ENCODE measurements at places on chromosomes 11 and 22.
A peak's percentile ranks its signal among the peaks of the same experiment; 100 is the strongest.

DNA sequence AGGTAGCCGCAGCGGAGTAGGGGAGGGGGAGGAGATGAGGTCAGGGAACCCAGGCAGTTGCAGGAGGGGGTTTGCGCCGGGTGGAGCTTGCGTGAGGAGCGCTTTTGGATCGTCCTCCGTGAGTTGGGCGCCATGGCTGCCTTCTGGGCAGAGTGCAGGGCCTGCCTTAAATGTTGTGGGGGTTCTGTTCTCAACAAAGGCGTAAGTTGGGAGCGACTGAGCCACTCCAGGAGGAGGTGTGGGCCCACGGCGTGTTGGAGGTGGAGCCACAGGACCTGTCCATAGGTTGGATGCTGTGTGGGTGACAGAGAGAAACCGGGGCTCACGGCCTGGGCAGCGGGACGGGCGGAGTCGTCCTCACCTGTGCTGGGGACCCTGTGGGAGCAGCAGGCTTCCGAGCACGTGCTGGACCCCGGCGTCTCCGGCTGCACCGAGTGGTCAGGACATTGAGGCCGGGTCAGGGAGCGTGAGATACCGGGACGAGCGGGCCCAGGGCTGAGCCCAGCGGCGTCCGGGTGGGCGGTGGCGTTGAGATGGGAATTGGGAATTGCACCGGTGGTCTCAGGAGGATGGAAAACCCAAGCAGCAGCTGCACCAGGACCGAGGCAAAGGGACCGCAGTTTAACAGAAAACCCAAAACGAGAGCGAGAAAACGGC is 977 bp upstream of the PGGHG start:
- peak; percentile 27 for DNase-seq

DNA sequence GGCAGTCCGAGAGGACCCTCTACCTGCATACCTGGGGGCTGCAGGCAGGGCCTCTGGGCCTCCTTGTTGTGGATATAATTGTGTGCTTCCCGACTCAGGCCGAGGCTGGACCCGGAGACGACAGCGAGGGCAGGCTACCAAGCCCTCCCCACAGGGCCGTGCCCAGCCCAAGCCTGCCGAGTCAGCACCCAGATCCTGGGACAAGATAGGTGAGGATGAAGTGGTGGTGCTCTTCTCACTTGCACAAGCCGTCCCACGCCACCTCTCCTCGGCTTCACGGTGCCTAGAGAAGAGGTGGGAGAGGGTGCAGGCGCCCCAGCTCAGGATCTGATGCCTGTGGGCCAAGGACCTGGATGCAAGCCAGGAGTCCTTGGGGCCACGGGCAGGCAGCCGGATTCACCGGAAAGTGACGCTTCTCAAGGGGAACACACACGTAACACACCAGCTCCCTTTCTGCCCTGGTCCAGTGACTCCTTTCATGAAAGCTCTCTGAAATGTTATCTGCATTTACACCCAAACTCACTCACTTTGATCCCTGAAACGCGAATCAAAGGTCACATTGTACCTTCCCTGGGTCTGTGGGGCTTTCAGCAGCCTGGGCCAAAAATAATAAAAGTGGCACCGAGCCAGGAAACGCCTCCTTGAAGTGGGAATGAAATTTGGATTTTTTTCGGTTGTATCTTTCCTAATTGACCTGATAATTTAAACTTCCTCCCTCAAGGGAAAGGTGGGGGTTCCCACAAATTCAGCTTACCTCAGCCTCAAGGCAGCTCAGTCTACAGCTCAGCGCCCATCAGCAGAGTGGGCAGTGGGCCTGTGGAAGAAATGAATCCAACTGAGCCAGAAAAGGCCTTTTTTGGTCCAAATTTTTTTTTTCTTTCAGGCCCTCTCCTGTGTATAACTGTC is 1.1 kb upstream of the GNB1L start:
- DNase-seq = peak; percentile 60

GRCh38 chr11:64659417-64660144 is 63.4 kb downstream of the NRXN2 start:
- DNase-seq = no peak

DNA sequence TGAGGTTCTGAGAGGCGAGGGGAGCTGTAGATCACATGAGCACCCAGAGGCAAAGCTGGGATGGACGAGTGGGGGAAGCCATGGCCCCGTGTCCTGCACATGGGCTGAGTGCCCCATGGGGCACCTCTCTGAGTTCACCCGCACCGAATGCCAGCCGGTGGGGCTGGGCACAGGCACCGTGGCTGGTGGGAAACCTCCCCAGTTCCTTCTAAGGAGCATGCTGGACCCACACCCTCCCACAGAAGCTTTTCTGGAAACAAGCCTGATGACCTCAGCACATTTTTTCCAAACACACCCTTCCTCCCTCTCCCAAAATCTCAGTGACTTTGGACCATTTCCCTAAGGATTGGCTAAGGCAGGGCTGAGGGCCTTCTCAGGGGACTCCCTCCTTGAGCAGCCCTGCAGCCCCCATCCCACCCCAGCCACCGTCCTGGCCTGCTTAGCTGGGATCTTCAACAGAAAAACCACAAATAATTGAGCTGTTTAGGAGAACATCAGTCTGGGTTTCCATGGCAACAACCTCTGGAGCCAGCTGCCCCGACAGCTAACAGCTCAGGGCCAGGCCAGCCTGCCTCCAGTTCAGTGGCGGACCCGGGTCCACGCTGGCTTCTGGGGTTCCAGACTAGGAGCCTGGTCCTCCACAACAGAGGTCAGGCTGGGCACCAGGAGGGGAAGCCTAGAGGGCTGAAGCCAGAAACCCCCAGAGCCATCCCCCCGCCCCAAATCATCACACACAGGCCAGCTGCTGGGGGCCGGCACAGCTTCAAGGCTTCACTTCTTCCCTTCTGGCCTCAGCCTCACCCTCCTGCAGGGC is 18.1 kb upstream of the LINC01488 start:
- DNase-seq = no peak

DNA sequence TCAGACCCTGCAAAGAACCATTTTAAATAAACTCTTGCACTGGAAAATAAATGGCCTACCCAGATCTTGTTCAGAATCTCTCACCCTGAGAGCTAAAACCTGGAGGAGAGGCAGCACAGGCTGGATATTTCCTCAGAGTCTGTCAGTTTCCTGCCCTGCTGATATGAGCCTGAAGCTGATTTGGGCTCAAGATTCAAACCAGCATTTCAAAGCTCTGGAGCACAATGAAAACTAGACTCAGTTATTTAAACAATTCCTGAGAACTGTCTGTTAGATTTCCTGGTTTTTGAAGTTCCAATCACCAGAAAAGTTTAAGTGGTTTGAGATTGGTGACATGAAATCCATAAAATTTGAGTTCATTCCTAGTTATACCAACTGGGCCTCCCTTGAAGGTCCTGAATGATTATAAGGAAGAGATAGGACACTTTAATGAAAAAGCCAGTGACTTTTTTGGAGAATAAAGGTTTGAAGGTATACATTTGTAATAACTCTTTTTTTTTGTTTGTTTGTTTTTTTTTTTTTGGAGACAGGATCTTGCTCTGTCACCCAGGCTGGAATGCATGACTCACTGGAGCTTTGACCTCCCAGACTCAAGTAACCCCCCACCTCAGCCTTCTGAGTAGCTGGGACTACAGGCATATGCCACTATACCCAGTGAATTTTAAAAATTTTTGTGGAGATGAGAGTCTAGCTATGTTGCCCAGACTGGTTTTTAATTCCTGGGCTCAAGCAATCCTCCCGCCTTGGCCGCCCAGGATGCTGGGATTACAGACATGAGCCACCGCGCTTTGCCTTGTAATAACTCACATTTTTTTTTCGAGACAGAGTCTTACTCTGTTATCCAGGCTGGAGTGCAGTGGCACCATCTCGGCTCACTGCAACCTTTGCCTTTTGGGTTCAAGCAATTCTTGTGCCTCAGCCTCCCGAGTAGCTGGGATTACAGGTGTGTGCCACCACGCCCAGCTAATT is 8.0 kb upstream of the ESAM start:
- DNase-seq = no peak

- no peak for DNase-seq
Measured at GRCh38 chr11:1736447-1736992, 13.9 kb downstream of the IFITM10 start.

- peak; percentile 24 for DNase-seq
Measured at GRCh38 chr22:39526736-39527171, 5.8 kb downstream of the RPS19BP1 start.

DNA sequence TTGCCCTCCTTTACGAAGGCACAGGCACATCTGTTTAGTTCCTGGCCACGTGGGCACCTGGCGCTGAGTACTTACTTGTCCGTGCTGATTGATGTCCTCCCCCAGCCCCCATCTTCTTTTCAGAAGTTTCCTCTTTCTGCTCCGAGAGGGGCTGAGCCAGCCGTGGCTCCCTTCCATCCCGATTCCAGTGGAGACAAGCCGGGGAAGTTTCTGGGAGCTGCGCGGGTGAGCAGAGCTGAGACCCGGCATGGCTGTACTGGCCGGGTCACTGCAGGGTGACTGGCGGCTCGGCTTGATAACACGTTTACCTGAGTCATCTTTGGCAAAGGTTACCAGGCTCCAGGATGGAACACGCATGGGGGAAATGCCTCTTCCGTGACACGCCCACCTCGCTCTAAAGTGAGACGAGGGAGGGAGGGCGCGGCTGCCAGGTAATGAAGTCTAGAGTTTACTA is 45.4 kb upstream of the ATXN10 start:
- DNase-seq = no peak

DNA sequence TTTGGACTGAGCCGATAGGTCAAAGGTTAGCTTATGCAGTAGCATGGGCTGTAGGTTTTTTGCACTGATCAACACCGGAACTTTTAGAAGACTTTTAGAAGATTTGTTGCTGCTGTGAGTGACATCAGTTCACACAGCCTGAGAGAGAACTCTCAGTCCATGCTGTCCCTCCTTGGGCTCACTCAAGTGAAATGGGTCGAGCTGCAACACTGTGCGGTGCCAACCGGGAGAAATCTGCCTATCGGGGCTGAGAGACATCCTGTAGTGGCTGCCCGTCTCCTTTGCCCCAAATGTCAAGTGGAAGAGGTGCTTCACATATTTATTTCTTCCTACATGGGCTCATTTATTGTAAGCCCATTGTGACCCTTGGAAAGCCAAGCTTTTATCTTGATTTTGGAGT is 170.2 kb downstream of the LDLRAD3 start:
- no peak for DNase-seq

- no peak for DNase-seq
Measured at GRCh38 chr11:130806746-130807145, 109.5 kb downstream of the SNX19 start.

- DNase-seq = no peak
Measured at GRCh38 chr22:43424666-43425630, 13.1 kb downstream of the MPPED1 start.

GRCh38 chr22:45468872-45469271 is 33.8 kb upstream of the FBLN1 start:
- DNase-seq = no peak

- DNase-seq = no peak
Measured at GRCh38 chr11:69588270-69588669, 52.7 kb upstream of the CCND1 start.

DNA sequence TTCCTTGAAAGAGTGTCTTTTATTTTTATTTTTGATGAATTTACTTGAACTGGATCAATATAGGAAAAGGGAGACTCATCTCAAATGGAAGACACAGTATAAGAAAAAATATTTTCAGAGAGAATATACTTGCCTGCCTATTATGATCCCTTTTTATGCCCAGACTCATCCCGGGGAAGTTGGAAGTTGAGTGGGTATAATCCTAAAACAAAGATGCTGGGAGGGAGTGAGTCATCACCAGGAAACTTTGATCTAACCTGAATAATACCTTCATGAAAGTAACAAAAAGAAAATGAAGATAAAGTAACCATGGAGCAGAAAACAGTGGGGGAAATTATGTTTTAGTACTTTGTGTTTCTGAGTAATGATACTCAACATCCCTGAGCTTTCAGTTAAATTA is 1514.0 kb downstream of the FAM181B start:
- no peak for DNase-seq

GRCh38 chr11:44066732-44067141 is 667 bp downstream of the ACCS start:
- DNase-seq = peak; percentile 10

DNA sequence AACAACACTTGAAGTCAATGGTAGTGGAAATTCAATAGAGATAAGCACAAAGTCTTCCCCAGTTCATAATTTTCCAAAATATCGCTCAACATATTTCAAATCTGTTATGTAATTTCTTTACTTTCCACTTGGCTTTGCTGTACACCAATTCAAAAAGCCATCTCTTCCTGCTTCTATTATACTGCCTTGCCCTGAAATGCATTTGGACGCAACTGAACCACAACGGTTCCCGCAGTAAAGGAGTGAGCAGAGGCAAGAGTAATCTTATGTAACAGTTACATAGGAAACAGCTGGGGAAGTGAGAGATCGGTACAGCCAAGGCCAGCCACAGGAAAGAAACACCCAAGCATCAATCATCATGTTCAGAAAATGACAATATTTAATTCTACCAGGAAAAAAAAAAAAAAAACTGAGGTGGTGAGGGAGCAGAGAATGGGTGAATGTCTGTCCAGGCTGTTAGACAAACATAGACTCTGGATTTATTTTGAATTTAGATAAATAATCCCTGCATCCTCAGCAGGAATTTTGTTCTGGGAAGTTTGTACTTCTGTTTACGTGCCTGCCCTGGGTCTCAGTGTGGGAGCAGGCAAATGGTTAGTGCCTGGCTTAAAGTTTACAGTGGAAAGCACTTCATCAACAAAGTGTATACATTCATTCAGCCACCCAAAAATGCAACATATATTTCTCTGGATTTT is 392.2 kb downstream of the ETS1 start:
- peak; percentile 76 for DNase-seq

- no peak for DNase-seq
Measured at GRCh38 chr11:128717516-128717915, 23.6 kb downstream of the FLI1 start.

- DNase-seq = no peak
Measured at GRCh38 chr11:117849781-117850414, 25.4 kb upstream of the FXYD2 start.

DNA sequence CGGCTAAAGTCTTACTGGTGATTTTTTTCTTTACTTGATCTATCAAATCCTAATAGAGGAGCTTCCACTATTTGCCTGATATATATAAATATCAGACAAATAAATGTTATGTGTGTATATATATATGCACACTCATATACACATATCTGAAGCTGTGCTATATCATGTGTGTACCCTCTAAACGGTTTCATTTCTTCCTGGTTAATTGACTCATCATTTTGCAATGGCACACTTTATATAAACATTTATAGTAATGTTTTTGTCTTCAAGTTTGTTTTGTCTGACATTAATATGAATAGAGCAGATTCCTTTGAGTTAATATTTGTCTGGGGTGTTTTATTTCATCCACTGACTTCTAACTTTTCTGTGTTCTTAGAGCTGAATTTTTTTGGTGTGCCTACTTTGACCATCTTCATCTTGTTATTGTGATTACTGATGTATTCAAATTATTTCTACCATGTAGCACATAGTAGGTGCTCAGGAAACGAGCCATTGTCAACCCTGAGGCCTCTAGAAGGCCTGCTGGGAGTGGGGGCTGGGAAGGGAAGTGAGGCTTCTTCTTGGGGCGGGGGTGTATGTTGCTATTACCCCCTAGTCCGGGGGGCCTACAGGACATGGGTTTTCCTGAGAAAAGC is 82.6 kb downstream of the LRRC32 start:
- no peak for DNase-seq

DNA sequence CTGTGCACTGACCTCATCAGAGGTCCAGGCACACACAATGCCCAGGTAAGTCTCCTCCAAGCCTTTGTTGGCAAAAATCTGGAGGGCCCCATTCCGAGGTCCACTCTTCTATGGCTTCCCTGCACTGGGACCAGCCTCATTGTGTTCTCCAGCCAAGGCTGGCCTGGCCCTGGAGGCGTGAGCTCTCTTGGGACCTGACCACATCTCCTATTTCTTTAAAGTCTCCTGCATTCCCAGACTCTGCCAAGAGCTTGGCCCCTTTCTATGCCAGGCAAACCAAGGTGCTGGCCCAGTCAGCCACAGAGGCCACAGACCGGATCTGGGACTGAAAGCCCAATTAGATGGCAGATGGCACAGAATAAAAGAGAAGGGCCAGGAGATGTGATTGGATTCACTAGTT is 55.1 kb downstream of the C11orf58 start:
- DNase-seq = no peak

Measured in CD4-positive, alpha-beta T cell treated with Interleukin-4 for 4 hours (primary cell).